Bronchial epithelial cell (primary cell): ENCODE measurements at places on chromosomes 7 and 10.
A peak's percentile ranks its signal among the peaks of the same experiment; 100 is the strongest.

- no peak for DNase-seq
Observed at GRCh38 chr10:61547297-61547696, 94.1 kb upstream of the TMEM26 start.

- DNase-seq, result no peak
Observed at GRCh38 chr10:31296754-31297153, 22.3 kb upstream of the ZEB1 start.

DNA sequence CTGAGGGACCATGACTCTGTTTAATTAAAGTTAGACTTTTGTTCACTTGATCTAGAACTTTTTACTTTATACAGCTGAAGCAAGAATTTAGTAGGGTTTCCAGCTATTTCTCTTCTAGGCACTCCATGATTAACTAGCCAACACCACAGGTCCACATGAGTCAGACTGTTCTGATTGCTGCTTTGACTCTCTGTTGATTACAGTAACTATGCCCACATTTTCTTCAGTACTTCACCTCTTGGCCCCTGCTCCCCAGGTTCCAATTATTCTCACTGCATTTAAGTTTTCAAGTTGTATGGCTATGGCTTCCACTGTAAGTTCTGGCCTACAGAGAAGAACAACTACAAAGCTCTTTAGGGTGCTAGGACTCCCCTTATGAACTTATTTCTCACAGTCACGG, 737.2 kb upstream of the IGFBP3 start:
- DNase-seq, result peak; percentile 42

DNA sequence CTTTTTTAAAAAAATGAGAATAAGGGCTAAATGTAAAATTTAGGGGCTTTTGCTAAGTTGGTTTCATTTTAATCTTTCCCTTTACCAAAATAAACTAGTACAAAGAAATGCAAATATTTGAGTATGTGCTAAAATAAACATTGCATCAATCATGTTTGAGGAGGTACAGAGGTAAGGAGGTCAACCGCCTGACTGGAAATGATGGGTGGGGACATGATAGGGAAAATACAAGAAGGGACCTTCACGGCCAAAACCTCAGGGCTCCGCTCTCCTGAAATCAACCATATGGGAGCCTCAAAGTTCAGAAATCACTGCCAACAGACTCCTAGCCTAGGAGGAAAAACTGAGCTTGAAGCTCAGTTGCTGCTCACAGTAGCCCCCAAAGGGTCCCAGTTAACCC, 207.6 kb downstream of the AHR start:
- peak; percentile 40 for DNase-seq

- DNase-seq, result no peak
Observed at GRCh38 chr7:73766556-73767229, 3.4 kb downstream of the CLDN3 start.

DNA sequence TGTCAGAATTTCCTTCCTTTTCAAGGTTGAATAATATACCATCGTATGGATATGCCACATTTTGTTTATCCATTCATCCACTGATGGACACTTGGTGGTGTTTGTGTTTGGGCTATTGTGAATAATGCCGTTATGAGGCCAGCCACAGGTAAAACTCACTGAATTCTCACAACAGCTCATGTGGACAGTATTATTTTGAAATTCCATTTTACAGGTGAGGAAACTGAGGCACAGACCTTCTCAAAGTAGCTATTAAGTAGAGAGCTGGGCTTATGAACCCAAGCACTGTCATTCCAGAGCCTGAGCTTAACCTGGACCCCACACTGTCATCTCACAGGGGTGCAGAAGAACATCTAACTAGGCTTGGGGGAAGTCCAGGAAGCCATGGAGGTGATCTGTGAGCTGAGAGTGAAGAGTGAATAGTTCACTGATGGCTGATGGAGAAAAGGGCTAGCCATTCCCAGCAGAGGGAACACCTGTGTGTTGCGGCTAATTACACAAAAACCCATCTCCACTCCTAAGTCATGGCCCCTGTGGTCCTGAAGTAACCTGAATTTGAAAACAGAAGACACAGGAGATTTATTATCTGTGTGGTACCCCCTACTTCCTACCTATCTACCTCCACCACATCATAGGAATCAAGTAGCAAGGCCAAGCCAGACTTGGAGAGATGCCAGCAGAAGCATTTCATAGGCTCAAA, 8.7 kb downstream of the INMT start:
- DNase-seq, result no peak

DNA sequence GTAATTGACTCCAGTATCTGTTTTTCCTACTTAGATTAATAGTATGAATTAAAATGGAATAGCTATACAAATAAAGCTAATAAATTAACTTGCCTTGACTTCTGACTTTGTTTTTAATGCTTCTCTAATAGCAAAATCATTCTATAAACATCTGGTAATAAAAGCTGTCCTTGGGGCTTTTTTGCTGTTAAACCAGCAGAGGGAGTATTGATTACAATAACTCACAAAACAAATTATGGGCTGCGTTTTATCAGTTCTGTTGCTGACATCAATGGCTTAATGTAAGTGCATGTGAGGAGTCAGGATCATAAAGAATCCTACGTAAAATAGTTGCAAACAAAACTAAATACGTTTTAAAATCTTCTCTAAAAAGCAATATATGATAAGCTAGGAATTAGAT, 667.8 kb downstream of the PCDH15 start:
- DNase-seq, result peak; percentile 10

GRCh38 chr10:14173706-14174594, 156.8 kb downstream of the FRMD4A start:
- no peak for DNase-seq

- DNase-seq, result peak; percentile 10
Observed at GRCh38 chr7:3917436-3917835, 616.4 kb downstream of the SDK1 start.

DNA sequence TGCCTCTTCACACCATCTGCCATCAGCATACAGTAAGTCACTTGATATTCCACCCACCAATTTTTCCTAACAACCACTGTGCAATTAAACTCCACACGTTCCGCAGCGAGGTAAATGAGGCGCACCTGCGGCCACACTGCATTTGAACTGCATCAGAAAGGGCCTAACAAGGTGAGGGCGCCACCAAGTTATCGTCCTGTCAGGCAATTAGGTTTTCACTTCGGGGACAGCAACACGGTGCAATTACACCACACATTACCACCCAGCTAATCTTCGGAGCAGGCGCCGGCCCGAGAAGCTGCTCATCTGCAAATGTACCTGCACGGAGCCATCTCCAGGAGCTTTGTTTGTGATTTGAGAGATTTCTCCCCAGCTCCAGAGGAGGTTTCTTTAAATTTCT, 84.4 kb downstream of the EBF3 start:
- DNase-seq, result no peak

- peak; percentile 24 for DNase-seq
Observed at GRCh38 chr7:16271990-16272665, 149.2 kb downstream of the CRPPA start.

GRCh38 chr10:9579110-9579705, 1438.5 kb upstream of the CELF2 start:
- DNase-seq, result peak; percentile 51

- no peak for DNase-seq
Observed at GRCh38 chr10:102024799-102025198, 31.2 kb downstream of the ARMH3 start.

DNA sequence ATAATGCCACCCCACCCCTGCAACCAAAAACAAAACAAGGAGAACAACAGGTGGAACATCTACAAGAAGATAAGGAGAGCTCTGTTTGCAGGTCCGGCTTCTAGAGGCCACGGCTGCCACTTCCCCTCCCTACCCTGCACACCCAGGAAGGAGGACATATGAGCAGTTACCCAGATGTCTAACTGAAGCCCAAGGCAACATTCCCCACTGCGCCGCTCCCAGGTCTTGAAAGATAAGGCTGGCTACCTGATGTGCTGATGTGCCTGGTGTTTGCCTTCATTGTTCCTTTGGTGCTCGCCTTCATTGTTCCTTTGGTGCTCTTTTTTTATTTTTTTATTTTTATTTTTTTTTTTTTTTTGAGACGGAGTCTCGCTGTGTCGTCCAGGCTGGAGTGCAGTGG, 21.0 kb downstream of the HPS6 start:
- DNase-seq, result no peak

GRCh38 chr7:98616381-98617050, 569 bp upstream of the NPTX2 start:
- no peak for DNase-seq

GRCh38 chr10:123655751-123656150, 10.4 kb upstream of the GPR26 start:
- no peak for DNase-seq

- DNase-seq, result no peak
Observed at GRCh38 chr10:44036425-44036824, 348.5 kb downstream of the CXCL12 start.

- no peak for DNase-seq
Observed at GRCh38 chr10:311901-312665, 176.8 kb downstream of the ZMYND11 start.

DNA sequence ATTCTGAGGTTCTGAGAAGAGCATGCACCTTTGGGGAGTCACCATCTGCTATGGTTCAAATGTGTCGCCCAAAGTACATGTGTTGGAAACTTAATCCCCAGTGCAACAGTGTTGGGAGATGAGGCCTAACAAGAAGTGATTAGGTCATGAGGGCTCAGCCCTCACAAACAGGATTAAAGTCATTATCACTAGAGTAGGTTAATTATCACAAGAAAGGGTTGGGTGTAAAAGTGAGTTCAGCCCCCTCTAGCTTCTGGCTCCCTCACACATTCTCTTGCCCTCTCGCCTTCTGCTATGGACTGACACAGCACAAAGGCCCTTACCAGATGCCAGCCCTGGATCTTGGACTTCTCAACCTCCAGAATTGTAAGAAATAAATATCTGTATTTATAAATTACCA, 100.3 kb upstream of the C10orf90 start:
- no peak for DNase-seq

- DNase-seq, result peak; percentile 49
Observed at GRCh38 chr10:69644658-69645295, 14.7 kb downstream of the FAM241B start.

GRCh38 chr7:137366995-137367394, 23.5 kb upstream of the PTN start:
- DNase-seq, result no peak

DNA sequence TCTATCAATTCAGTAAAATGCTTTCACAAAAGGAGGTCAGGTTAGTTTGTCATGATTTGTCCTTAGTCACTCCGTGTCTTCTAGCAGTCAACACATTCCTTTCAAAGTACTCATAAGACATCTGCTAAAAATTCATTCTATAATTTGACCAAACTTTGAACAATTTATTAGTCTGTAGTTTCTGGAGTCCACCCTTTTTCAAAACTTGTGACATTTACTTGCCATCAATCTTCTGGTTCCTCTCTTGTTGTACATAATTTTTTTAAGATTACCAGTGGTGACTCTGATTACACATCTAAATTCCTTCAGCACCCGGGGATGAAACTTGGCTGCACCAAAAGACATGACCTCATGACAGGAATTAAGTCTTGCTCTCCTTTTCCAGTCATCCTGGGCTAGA, 130.1 kb downstream of the NEBL start:
- peak; percentile 54 for DNase-seq

GRCh38 chr7:45922810-45923209, 1.7 kb upstream of the IGFBP3 start:
- DNase-seq, result peak; percentile 18

DNA sequence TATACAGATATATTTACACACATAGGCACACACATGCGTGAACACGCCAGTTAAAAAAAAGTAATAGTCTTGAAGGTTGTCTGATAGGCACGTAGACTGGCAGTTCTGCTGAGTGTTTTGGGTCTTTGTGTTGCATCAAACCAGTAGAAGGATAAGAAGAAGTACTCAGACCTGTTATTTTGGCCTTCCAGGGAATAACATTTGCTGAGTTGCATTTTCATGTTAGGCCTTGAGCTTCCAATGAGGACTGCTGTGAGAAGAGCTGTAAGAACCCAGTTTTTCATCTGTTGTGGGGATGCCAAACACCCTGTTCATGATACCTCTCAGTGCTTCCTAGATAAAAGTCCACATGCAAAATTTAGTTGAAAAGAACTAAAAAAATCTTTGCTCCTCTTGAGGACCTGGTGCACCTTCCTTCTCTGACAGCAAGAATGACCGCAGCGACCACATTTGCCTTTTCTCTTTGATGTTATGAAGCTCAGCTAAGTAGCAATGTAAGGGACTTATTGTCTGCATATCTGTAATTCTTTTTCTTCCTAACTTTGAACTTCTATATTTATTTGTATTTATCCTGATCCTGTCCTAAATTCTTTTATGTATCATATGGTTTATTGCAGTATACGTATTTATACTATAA, 27.2 kb downstream of the HIPK2 start:
- DNase-seq, result no peak

DNA sequence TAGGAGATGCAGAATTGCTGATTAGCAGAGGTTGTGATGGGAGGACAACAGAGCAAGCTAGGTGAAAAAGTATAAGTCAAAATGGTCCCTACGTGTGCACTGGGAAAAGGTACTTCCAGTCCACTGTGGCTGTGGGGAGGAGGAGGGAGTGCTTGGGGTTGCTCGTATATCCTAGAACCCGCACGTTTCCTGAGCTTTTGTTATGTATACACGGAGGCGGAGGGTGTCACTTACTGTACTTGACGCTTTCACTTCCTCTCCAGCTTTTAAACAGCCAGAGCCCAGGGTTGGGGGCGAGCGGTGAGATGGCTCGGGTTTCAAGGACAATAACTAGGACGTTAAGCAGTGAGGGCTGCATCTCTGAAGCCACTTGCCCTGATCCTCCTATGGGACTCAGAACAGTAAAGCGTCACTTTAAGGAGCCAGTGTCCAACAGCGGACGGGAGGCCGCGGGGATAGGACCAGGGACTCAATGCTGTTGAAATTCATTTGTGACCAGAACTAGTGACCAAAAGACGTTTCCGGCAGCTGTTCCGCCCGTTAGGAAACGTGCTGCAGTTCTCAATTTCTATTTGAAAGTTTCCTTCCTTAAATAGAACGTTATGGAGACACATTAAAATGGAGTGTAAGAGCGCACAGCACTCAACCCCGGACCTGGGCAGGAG, 985 bp upstream of the ETV1 start:
- DNase-seq, result peak; percentile 16

GRCh38 chr7:120171406-120171805, 101.6 kb upstream of the KCND2 start:
- peak; percentile 79 for DNase-seq

DNA sequence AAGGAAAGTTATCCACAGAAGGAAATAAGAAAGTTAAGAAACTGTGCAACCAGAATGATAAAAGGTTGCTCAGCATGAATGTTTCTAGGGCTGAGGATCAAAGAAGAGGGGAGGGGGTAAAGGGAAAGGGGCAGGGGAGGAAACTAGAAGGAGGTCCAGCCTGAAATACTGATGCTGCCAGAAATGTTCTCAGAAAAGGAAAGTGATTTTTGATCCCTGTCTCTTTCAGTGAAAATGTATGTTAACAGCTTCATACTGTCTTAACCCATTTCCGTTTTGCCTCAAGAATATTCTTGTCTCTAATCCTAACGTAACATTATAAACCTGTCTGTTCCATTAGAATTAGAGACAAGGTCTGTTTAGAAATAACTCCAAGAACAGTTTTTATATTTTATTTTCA, 49.6 kb downstream of the NEBL start:
- DNase-seq, result no peak

DNA sequence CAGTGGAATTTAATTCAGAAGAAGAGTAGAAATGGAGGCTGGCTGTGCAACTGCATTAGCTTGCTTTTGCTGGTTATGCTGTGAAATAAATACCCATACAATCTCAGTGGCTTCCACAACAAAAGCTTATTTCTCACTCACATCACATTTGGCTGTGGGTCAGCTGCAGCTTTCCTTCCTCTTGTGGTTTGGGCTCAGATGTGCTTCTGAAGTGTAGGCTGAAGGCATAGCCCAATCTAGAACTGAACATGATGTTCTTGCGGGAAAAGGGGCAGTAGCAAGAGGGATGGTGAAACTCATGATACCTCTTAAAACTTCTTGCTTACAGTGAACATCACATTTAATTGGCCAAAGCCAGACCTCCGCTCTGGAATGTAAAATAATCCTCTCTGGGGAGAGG, 119.9 kb downstream of the HECW1 start:
- no peak for DNase-seq
